ENCODE measurements at places on chromosomes 1 and 21.
A peak's percentile ranks its signal among the peaks of the same experiment; 100 is the strongest.

GRCh38 chr1:45870500-45870899, 67.1 kb downstream of the MAST2 start:
- DNase-seq: no peak

GRCh38 chr21:18104802-18105201, 139.8 kb upstream of the CHODL start:
- no peak for DNase-seq

GRCh38 chr1:6703016-6703415, 1.4 kb upstream of the DNAJC11 start:
- no peak for DNase-seq

DNA sequence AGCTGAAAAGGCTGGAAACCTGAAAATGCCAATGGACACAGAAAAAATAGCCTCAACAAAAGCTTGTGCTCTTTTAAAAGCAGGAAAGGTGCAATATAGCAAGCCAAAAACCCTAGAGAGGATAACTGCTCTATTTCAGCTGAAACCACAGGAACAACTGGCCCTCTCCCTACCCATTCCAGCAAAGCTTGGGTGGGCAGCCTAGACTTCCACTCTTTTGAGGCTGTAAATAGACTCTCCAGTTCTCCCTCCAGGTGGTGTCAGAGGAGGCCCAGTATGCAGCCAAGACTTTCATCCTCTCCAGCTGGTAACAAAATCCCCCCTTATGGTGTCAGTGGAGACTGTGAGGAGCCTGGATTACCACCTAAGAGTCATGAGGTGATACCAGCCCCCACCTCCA, 206.9 kb upstream of the PLD5 start:
- no peak for DNase-seq

DNA sequence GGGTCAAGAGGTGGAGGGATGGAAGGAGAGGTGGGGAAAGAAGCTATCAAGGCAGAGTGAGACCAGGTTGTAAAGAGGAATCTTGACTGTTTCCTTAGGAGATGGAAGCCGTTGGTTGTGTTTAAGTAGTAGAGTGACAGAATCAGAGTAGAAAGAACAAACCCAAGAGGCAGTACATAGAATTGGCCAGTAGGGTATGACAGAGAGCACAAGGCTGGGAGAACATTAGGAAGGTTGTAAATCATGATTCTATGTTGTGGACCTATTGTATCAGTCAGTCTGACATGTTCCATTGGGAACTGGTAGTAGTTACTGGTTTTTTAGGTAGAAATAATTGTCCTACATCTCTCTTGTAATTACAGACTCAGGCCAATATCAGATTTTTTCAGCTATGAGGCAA, 486.9 kb upstream of the USP24 start:
- peak; percentile 24 for DNase-seq

GRCh38 chr1:24683713-24684162, 40.6 kb downstream of the SRRM1 start:
- DNase-seq: peak; percentile 60

GRCh38 chr1:156929596-156930238, 9.3 kb downstream of the LRRC71 start:
- no peak for DNase-seq

- DNase-seq: no peak
Observed at GRCh38 chr1:998995-999724, 737 bp downstream of the HES4 start.

DNA sequence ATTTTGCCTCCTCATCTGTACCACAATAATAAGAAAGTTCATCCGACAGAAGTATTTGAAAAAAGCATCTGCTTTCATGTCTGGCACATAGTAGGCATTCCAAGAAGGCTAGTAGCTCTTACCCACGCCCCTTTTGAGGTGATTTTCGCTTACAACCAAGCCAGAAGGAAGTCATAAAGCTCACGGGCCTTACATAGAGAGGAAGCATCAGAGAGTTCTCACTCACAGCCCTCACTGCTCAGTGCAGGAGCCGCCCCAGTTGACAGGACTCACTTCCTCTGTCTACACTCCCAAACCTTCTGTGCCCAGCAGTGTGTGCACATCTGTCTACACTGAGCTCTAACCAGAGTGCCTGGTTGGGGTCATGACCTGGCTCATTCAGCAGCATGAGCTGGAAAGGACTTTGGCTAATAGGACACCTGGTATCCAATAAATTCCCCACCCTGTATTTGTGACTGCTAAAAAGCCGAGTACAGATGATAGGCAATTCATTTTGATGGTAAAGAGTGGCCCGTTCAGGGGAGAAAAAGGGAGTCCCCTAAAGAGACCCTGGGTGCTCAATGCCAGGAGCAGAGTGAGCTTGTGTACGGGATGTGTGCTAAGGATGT, 36.8 kb upstream of the DUSP10 start:
- no peak for DNase-seq

- no peak for DNase-seq
Observed at GRCh38 chr1:21547876-21548275, 38.7 kb downstream of the ALPL start.

GRCh38 chr1:235329139-235329902, 951 bp downstream of the GGPS1 start:
- peak; percentile 24 for DNase-seq

GRCh38 chr1:228735871-228736586, 750 bp downstream of the RHOU start:
- DNase-seq: no peak

DNA sequence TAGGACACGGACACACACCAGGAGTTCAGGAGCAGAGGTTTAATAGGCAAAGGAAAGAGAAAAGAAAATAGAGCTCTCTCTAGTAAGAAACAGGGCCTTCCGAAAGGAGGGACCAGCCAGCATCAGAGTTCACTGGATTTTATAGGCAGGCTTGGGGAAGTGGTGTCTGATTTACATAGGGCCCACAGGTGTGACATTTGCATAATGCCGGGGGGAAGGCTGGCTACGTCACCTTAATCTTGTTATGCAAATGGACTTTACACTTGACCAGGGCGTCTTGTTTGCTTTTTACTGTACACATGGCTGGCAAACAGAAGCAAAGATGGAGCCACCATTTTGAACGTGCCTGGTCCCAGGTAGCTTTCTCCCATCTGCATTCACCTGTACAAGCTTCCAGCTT, at the start of gene OR14A16:
Gene OR14A16, minus strand, starts transcription at position 97 of the 400 bp plus-strand sequence. CDS start 8,390 bp downstream, outside the sequence.
- no peak for DNase-seq

DNA sequence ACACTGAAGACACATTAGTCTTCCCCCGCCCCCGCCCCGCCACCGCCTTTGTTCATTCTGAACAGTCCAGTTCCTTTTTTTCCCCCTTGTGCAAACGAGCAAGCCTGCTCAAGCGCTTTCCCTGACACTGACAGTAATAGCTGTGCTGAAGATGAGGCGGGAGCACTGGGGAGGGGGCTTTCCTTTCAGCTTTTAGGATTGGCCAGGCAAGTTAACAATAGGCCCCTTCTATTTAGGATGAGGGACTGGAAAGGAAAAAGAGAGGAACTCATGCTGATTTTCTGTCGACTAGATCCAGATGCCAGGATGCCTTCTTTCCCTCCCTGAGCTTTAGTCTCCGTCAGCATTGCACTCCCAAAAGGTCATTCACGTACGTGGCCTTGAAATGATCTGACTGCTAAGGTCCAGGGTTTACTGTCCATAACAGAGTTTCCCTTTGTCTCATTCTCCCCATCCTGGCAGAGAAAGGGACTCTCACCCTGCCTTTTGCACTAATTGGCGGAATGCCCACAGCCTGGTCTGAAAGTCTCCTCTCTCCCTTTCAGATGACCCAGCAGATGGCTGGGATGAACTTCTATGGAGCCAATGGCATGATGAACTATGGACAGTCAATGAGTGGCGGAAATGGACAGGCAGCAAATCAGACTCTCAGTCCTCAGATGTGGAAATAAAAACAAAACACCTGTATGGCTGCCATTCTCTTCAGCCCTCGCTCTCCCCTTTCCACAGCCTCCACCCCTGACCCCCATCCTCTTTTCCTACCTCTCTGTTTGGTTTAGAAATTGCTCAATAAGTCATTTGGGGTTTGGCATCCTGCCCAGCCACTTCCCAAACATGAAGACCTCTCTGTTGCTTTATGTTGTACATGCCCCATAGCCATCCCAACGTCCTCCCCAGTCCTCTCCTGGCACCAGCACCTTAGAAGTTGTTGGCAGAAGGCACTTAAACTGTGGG, 28.6 kb upstream of the ZFP69B start:
- DNase-seq: no peak

GRCh38 chr1:222243902-222244301, 304.0 kb downstream of the HHIPL2 start:
- DNase-seq: no peak

- no peak for DNase-seq
Observed at GRCh38 chr21:44458971-44459711, 3.8 kb downstream of the LRRC3 start.

GRCh38 chr1:207867136-207868109, 43.5 kb downstream of the CD34 start:
- peak; percentile 25 for DNase-seq

- DNase-seq: no peak
Observed at GRCh38 chr1:61474963-61475362, 250.0 kb downstream of the TM2D1 start.

- no peak for DNase-seq
Observed at GRCh38 chr1:245458234-245458633, 303.4 kb downstream of the KIF26B start.

- DNase-seq: no peak
Observed at GRCh38 chr1:194295685-194296084, 1109.3 kb upstream of the B3GALT2 start.

DNA sequence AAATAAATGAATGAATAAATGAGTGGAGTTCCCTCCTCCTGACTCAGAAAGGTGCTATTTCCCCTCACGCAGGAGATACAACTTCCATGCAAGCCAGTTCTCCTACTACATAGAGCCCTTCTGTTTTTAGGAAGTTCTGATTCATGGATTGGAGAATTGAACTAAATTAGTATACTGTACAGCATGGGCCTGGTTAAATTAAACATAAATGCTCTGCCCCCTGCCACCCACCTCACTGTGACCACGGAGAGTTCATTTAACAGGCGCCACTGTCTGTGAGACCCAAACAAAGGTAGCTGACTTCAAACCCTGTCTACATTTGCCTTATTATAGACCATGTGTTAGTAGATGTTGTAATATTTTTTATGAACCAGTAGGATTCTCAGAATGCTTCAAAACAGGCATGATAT, 9.1 kb upstream of the IRF2BP2 start:
- DNase-seq: no peak

- DNase-seq: no peak
Observed at GRCh38 chr1:115900856-115901255, 59.9 kb upstream of the NHLH2 start.

GRCh38 chr1:16158993-16159831, 3.3 kb upstream of the EPHA2 start:
- no peak for DNase-seq

- no peak for DNase-seq
Observed at GRCh38 chr1:207063014-207063413, 9.9 kb downstream of the PFKFB2 start.

GRCh38 chr1:25804244-25804963, 4.4 kb downstream of the SELENON start:
- peak; percentile 38 for DNase-seq

DNA sequence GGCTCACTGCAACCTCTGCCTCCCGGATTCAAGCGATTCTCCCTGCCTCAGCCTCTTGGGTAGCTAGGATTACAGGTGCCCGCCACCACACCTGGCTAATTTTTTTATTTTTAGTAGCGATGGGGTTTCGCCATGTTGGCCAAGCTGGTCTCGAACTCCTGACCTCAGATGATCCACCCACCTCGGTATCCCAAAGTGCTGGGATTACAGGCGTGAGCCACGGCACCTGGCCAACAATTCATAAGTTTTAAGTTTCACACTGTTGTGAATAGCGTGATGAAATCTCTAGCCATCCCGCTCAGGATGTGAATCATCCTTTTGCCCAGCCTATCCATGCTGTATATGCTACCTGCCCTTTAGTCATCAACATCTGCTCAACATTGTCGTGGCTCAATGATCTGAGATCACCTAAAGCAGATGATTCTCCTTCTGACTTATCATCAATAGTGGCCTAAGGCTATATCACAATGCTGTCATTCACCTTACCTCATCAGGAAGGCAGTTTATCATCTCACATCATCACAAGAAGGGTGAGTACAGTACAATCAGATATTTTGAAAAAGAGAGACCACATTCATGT, 2.6 kb downstream of the PFDN2 start:
- peak; percentile 79 for DNase-seq

DNA sequence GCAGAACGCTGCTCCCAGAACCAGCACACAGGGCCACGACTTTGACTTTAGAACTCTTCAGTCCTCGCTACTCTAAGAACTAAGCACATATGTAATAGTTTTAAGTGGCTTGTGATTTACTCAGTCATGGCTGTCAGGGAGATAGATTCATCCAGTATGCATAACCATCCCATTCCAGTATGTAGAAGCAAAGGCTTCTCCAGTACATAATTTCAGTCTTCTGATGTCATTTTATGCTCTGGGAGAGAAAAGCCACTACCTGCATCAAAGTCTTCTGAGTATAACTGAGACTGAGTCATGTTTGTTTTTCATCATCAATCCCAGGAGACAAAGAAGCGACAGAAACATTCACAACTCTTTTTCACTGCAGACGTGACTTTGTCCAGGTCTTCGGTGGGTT, 885.7 kb downstream of the PLA2G4A start:
- no peak for DNase-seq

DNA sequence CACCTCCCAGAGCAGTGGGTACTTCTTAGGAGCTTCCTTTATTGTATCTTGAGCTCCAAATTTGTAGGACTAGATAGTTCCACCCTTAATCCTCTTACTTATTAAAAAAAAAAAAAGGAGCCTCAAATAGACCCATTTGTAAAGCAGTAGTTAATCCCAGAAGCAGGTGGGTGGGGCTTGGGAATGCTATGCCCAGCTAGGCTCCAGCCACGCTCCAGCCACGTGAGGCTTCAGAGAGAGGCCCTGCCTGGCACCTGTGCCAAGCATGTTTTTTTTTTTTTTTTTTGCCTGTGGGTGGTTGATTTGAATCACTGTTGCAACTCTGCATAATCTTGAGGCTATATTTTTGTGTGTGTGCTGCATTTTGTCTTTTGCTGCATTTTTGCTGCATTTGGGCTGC, 7.0 kb downstream of the CACNA1E start:
- no peak for DNase-seq

DNA sequence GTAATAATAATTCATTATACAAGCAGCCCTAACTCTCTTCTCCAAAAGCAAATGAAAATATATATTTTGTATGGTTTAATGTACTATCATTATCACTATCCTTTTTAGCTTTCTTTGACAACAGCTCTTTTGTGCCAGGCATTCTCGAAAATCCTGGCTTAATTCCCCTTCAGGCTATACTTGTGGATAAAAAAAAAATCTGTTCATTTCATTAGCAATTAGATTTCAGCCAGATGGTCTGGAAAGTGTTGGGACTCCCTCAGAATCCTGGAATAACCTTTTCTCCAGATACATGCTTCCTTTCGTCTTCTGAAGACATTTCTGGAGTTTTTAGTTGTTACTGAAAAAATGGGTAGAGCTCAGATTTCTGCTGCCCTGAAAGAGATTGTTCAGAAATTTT, 83.4 kb upstream of the PLPPR4 start:
- DNase-seq: no peak
